ENCODE measurements at places on chromosomes 12 and 14.

DNA sequence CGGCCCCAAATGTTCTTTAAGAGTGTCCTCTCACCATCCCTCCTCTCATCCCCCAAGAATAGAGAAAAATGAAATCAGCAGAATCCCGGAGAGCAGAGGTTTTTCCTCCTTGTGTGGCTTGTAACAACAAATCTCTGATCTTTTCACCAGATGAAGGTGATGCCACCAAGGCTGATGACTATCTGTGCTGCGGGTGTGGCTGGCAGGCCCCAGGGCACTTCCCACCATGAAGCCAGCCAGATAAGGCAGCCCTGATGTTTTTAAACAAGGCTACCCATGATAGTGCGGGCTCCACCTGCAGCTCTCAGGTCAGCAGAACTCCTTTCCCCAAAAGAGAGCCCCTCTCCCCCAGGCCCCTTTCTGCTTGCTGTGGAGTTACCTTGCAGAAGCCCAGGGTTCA, 58.0 kb upstream of the PARP11 start:
- DNase-seq, result no peak

- DNase-seq, result no peak
These were observed 1009.1 kb upstream of the FLRT2 start for GRCh38 chr14:84520711-84521338.

DNA sequence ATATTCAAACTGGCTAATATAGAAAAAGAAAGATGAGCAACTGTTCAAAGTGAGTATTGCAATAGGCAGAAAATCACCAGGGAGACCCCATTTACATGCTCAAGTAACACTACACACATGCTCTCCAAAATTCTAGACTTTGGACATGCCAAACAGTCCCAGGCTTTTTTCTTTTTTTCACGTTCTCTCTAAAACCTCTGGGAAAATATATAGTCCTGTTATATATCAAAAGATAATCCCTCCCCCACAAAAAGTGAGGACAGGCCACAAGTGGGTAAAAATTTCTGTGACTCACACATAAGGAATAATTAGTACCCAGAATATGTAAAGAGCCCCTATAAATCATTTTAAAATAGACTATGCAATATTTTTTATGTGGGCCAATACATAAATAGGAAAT, 55.2 kb downstream of the EFCAB11 start:
- DNase-seq, result no peak

DNA sequence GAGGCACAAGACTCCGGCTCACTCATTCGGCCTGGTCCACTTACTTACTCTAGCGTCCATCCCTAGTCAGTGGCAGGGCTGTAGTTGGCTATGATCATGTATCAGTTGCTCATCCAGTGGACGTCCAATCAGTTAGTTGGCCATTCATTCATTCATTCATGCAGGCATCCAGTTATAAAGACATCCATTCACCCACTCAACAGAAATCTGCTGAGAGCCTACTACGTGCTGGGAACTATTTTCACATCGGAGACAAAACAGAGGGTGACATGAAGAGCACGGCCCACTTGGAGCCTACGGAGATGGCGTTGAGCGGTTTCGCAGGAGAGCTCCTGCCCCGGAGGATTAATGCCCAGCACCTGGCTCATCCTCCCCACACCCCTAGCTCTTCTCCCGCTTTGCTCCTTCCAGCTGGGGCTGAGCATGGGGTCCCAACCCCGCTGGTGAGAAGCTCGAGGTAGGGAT, 49.7 kb downstream of the SNAPC1 start:
- DNase-seq, result no peak

GRCh38 chr14:31568161-31568560, 7.0 kb downstream of the NUBPL start:
- DNase-seq, result no peak

DNA sequence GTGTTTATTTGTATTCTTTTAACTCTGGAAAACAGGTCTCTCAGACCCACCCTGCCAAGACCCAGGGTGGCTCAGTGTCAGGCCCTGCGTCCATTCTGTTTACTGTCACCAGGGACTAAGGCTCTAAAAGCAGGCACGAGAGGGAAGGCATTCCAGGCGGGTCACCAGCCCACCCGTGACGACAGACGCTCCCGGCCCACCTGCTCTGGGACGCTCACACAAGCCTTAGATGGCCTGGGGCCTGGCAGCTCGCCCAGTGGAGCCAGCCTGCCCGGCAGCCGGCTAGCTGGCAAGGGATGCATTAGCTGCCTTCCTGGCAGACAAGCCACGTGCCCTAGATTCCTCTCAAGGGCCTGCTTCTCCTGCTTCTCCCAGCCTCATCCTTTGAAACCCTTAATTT, 9.2 kb upstream of the NUAK1 start:
- no peak for DNase-seq

DNA sequence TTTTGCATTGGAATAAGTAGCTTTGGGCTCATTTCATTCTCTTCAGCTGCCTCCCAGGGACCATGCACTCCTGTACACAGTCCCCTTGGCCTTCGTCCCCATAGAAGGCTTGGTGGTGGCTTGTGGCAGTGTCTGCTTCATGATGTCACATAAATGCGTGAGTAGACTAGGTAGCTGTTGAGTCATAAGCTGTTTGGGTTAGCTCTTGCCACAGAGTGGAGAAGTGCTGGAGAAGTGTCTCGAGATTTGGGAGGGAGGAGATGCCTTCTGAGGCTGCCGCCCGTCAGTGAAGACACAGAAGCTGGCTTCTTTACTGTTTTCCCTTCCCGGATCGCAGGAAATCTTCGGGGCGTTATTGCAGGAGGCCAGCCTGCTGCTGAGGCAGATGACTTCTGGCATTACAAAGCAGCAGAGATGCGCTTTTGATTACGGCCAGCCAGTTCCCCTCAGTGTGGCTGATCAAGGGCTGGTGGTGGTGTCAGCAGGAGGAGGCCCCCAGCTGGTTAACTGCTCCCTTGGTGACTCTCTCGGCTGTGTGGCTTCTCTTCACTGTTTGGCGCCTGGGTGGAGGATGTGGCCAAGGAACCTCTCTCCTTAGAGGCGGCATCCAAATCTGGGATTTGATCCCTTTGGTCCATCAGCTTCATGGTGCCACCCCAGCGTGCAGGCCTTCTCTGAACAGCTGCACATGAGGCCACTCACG, 67.6 kb downstream of the AACS start:
- DNase-seq, result no peak

GRCh38 chr12:93745286-93745685, 68.1 kb downstream of the CRADD start:
- no peak for DNase-seq

DNA sequence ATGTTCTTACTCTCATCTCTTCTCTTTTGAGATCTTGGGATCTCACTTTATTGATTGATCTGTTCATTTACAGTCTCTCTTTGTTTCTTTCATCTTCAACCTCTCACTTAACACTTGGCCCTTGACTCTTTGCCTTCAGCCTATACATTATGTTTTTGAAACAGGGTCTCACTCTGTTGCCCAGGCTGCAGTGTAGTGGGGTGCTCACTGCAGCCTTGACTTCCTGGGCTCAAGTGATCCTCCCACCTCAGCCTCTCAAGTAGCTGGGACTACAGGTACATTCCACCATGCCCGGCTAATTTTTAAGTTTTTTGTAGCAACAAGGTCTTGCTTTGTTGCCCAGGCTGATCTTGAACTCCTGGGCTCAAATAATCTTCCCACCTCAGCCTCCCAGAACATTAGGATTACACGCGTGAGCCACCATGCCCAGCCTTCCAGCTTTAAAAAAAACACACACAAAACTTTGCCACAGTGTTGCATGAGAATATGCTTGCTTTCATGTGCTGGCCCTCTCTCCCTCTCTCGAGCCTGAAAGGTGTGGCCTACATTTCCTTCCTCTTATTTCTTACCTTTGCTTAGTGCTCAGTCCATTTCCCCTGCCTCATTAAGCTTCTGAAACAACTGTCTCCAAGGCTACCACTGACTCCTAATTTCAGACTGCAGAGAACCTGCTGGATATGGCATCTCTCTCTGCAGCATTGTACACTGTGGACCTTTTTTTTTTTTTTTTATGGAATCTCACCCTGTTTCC, 9.9 kb downstream of the DIP2B start:
- DNase-seq, result no peak

DNA sequence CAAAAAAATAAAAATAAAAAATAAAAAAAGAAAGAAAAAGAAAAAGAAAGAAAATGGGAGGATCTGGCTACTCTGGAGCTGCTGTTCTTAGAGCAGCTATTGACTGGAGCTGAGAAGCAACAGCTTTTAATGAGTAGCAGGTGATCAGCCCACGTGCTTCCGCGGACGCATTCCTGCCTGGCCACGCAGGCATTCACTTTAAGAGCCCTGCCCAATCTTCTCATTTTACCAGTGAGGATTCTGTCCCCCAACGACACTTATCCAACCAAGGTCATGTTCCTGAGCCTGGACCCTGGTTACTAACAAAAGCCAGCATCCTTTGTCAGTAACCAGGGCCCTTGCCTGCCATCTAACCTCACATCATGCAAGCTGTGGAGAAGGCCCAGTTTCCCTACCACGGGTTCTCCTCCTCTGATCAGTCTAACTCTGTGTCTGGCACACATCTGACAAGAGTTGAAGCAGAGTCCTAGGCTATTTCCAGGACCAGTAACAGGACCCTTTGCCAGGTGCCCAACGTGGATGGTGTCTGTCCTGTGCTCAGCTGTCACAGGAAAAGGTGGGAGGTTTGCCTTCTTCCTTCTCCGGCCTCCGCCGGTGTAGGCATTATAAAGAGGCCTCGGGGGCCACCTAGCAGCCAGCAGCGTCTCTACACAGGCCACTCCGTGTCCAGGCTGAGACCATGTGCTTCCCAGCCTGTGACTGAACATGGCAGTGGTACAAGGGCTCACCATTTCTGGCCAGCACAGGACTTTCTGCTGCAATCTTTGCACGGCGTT, 60.9 kb upstream of the GPATCH2L start:
- no peak for DNase-seq

- DNase-seq, result no peak
These were observed at the start of gene PTMS for GRCh38 chr12:6765634-6766581. TSS of gene PTMS (plus strand) at chr12:6766363. CDS start at chr12:6766706, 343 bp downstream.

DNA sequence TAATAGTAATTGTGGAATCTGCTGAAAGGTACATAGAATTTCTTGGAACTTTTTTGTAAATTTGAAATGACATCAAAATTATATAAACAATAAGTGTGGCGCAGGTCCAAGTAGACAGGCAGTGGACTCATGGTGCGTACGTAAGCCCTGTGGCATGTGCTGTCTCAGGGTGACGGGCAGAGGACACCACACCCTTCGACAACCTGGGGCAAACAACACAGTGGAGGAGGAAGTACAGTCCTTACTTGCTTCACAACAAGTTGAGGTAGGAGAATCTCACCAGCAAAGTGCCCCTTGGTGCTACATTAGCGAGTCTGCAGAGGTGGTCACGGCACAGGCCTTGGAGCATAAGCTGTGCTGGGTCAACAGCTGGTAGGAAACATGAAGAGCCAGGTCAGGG, 180.9 kb downstream of the AEBP2 start:
- no peak for DNase-seq

DNA sequence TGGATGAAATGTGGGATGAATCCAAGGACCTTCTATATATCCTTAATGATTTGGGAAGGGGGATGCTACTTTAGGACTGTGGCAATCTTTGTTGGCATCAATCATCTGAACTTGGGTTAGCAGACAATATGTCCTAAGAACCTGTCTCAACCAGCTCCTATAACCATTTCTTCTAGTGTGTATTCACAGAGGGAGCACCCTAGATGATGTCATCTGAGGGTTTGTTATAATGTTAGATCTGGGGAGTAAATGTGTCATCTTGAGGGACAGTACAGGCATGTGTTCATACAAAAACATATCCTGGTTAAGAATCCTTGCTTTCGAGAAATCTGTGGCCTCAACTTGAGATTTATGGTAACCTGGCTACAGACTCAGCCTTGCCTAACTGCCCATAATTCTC, 41.9 kb upstream of the NFKBIA start:
- no peak for DNase-seq

DNA sequence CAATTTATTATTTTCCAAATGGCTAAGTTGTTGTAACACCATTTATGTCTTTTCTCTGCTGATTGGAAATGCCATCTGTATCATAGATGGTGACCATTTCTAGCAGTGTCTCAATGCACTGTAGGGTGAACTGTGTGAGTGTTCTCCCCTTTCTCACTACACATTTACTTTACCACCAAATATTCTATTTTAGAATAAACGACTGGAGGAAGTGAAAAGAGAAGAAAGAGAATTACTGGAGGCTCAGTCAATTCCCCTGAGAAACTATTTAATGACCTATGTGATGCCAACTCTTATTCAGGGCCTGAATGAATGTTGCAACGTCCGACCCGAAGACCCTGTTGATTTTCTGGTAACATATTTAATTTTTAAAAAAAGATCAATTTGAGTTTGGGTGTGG, 15.5 kb upstream of the PAPOLA start:
- DNase-seq, result no peak

DNA sequence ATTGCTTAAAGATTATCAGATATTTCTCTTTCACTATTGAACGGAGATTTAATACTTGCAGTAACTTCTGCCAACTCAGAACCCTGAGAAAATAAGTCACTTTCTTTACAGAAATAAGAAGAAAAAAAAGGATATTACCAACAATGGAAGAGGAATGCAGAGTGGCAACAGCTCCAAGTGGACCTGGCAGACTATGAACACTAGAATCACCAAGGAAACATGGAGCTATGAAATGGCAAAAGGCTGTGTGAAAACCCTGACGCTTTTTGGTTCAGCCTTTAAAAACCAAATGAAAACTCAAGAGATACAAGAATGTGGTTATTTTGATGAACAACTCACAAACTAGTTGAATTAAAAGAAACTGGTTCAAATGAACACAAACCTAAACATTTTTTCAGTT, 17.7 kb downstream of the DTD2 start:
- DNase-seq, result no peak

DNA sequence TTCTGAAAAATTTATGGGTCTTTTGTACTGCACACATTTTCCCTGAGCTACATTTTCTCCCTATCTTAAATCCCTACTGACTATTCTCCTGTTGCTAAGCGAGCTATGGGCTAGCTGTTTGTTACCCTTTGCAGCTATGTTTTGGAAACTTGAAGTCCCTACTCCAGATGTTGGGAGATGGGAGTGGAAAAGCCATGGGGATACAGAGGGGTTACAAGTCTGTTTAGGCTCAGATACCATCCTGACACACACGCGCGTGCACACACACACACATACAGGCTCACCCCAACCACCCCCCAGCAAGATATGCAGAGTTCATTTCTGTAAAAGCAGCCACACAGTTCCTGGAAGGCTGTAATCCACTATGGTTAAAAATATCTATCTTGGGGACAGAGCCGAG, 15.8 kb downstream of the ATP5MC2 start:
- no peak for DNase-seq

- no peak for DNase-seq
These were observed 383.1 kb downstream of the TMEM132D start for GRCh38 chr12:129520739-129521138.

DNA sequence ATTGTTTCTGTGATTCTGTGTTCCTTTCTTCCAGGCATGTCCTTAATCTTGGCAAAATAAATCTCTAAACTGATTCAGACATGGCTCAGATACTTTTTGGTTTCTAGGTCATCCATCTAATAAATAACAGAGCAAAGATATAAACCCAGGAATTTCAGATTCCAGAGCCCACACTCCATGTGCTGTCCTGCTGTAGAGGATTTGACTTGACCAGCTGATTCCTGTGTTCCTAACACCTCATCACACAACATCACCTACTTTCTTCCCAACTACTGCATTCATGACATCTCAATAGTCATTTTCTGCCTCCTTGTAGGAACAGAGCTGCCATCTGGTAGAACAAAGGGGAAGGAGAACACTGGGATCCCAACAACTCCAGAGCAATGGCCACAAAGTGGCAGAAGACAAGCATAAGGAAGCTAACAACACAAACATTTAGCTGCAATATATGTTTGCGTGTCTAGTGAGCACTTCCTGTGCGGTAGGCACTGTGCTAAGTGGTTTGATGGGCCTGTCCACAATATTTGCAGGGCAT, 91.9 kb upstream of the OVCH1 start:
- DNase-seq, result no peak

All from stimulated activated CD8-positive, alpha-beta memory T cell treated with anti-CD3 and anti-CD28 coated beads, Interleukin-4, amount 100 ng/mL, for 4 hours (primary cell).